ENCODE measurements at places on chromosomes 3 and 15.

DNA sequence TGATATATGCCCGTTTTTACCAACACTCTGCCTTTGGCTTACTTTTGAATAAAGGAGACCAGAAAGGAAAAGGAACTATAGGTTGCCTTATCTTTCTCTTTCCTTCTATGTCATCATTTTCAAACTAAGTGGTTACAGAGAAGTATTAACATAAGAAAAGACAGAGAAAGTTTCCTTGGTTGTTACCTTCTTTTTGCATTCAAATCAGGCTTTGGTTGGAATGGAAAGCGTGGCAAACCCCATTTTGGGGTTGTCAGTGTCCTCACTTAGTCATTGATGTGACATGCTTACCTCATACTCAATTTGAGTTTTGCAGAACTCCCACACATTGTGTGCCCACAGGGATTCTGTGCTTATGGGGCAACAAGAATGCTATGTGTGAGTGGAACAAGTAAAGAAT lies 3.7 kb upstream of the THRB start:
- DNase-seq = no peak

DNA sequence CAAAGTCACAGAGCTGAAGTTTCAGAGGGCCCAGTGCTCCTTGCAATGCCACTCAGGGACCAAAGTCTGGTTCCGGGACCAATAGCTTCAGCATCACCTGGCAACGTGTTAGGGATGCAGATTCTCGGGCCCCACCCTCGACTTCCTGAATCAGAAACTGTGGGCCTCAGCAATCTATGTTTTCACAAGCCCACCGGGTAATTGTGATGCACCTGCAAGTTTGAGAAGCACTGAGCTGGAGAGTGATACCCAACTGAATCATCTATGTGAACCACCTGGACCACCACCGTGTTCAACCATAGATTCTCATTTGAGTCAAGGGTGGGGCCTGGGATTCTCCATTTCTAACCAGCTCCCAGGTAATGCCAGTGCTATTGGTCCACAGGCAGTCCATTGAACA lies 55.7 kb downstream of the CORO2B start:
- no peak for DNase-seq

GRCh38 chr15:69601711-69602504 lies 149.3 kb downstream of the RPLP1 start:
- no peak for DNase-seq

GRCh38 chr3:51243924-51244323 lies 141.2 kb upstream of the MANF start:
- no peak for DNase-seq

GRCh38 chr15:43275740-43276562 lies 9.2 kb upstream of the TGM5 start:
- DNase-seq = no peak

GRCh38 chr3:152331018-152331541 lies 62.4 kb downstream of the MBNL1 start:
- no peak for DNase-seq

GRCh38 chr3:194814878-194815357 lies 129.2 kb downstream of the FAM43A start:
- no peak for DNase-seq

DNA sequence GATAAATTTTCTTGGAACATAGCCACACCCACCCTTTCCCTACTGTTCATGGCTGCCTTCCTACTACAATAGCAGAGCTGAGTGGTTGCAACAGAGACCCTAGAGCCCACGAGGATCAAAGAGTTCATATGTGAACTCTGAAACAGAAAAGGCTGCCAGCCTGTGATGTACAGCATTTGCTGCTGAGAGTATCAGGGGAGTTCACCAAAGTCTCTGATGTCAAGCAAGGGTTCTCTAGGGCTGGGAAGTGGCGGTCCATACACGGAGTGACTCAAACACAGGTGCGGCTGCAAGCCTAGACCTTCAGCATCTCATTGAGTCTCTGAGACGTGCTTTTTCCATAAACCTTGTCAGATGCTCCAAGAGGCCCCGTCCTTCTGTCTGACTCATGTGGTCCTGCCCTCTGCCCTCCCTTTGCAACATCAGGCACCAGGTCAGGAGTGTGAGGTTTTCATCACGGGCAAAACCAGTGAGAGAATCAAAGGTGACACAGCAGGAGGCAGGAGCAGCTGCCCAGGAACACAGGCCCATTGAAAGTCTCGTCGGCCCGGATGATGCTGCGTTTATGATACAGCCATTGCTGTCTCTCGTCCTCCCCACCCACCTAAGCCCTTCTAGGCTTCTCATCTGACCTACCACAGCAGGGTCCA lies 42.9 kb downstream of the PCSK6 start:
- DNase-seq = no peak

DNA sequence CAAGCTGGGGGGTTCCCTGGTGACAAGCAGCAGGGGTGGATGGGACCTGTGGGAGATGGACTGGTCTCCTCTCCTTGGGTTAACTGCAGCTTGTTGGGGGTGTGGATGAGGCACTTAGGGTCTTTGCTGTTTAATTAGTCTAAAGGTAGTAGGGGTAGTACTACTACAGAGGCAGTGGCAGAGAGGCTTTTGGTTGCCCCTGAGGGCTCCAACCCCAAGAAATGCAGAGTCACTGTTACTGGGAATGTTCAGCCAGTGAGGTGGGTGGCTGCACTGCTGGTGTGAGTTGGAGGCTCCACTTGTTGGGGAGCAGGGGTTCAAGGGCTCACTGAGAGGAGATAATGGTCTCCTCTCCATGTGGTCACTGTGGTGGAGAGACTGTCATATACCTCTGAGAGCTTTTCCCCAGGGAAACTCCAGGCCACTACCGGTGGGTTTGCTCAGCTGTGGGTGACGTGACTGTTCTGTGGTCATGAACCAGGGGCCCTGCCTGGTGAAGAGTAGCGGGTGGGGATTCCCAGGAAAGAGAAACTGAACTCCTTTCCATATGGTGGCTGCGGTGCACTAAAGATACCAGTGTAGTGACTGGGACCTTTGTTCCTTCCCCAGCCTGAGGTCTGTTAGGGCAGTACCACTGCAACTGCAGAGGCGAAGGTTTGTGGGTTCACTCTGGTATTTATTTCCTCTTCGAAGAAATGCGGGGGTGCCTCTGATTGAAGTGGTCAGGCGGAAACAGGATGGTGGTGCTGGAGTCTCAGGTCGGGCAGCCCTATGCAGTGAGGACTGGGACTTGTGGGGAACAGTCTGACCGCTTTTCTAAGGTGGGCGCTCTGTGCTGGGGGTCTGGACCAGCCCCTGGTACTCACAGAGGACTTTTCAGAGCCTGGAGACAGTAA lies 68.9 kb upstream of the TNFSF10 start:
- DNase-seq = peak; percentile 69

DNA sequence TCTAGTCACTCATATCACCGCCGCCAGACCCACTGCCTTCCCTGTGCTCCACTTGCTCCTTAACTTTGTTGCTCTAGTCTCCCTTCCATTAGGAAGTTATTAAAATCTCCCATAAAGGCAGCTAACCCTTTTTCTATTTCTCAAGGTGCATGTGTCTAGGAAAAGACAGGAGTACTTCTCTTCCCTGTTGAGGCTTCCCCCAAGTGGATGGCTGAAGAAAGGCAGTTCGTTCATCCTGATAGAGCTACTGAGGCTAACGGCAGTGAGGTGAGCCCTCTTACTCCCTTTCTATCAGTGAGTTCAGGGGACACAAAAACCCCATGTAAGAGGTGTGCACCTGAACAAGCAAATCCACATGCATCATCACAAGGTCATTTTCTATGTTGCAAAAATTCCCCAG lies 397.8 kb downstream of the IGSF11 start:
- DNase-seq = no peak

DNA sequence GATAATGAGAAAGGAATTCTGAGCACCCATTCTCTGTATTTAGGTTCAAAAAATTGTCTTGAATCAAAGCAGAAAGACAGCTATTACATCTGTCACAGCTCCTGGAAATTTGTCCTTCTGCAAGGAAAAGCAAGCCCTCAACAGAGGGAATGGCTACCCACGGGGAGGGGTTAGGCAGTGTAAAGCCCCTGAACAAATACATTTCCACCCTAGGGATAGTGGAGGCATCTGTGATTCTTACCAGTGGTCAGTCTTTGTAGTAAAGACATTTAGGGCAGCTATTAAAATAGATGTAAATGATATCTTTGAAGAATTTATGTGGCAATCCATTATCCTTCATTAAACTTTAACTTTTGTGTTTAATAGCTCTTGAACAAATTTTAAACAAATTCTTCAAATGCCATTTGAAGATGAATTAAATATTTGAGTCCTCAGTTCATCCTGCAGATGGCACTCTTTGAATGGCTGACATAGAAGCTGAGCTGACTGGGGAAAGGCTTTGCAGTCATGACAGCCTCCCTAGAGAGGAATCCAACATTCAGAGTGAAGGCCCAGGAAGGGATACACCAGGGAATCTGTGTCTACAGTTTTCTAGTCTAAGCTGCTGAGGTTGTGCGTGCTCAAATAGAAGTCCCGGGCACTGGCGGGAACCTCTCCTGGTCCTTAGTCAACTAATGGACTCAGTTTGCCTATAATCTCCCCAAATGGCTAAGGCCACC lies 359.7 kb upstream of the ROPN1 start:
- no peak for DNase-seq

DNA sequence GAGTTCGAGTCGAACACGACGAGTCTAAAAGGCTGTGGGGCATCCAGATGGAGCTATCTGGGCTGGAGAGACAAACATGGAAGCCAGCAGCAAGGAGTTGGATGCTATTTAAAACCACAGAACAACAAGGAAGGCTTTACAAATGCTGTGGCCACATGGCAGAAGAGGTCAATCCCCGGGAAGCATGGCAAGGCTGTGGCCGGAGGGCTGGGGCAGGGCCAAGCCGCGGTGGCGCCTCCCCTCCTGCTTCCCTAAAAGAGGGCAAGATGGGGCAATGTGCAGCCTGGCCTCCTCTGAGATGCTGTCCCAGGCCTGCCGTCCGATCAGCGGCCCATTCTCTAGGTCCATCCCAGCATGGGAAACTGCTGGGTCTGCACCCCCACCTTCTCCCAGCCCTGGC lies 139.1 kb downstream of the SRGAP3 start:
- no peak for DNase-seq

- DNase-seq = no peak
Measured at GRCh38 chr3:71078723-71079525, 504.6 kb downstream of the FOXP1 start.

- no peak for DNase-seq
Measured at GRCh38 chr15:43093026-43093425, 12.8 kb downstream of the UBR1 start.

- DNase-seq = no peak
Measured at GRCh38 chr3:62013951-62014350, 359.4 kb downstream of the FEZF2 start.

- no peak for DNase-seq
Measured at GRCh38 chr15:90394748-90395442, 6.9 kb downstream of the IQGAP1 start.

DNA sequence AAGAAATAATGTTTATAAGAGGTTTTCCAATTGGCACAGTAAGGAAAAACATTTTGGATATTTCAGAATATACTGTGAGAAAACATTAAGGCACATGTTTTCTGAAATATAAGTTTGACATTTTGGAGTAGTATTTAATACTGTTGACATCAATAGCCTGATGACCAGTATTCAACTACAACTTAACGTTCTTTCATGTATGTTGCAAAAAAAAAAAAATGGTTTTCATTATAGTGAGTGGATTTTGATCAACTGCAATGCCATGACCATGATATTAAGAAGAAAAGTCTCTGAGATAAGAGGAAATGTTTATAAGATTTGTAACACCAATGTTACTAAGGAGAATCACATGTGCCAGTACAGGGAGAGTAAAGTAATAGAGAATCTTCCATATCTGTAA lies 252.8 kb upstream of the RORA start:
- no peak for DNase-seq

GRCh38 chr3:17555525-17555924 lies 186.9 kb downstream of the TBC1D5 start:
- no peak for DNase-seq

- no peak for DNase-seq
Measured at GRCh38 chr3:33054100-33055092, 42.5 kb downstream of the GLB1 start.

DNA sequence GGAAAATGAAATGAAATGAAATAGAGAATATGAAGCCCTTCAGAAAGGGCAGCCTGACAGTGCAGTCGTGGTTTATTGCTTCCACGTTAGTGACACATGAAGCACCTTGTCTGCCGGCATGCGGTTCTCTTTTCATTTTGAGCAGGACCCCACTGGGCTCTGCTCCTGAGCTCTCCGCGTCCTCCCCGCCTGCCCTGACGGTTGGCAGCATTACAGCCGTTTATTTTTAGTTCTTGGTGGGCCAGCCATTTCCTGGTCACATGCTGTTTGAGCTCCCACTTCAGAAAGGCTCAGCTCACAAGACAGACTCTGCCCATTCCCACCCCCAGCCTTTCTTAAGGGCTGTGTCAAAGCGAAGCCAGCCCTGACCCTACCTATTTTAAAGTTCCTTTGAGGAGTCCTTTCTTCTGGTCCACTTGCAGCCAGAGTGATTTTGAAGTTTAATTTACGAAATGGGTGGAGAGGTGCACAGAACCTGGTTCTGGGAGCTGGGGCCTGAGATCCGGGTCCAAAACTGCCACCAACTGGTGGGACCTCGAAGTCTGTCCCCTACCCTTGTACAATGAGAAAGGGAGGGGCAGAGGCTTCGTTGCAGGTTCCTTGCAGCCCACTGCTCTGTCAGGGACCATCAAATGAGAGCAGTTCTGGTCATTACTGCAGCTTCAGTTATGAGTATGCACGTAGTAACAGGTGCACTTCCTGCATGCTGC lies 60.1 kb downstream of the MGLL start:
- no peak for DNase-seq

DNA sequence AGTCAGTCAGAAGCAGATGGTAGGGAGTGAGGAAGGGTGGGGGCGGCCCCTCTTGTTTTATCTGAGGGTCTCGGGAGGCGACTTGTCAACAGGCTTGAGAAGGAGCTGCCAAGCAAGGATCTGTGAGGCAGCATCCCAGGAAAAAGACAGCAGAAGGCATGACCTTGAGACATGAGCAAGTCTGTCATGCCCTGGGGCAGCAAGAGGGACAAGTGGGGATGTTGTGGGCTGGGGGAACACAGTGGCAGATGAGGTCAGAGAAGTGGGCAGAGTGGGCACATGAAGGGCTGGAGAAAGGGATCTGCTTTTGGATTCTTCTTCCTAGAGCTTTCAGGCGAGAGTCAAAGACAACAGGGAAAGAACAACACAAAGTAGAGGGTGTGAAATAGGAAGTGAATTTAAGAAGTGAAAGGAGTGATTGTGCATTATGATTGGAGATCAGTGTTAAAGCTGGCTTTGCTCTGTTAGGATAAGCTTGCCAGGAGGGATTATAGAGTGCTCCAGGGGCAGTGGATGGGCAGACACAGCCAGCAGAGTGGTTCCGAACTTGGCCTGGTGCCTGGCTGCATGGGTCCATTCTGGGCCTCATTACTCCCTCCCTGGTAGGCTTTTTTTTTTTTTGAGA lies 73.3 kb downstream of the USP13 start:
- DNase-seq = no peak

- peak; percentile 80 for DNase-seq
Measured at GRCh38 chr3:20039765-20040547, at the start of gene KAT2B. KAT2B (plus strand) TSS chr3:20040446; CDS start chr3:20040478, 32 bp downstream.

GRCh38 chr3:16909802-16910201 lies 25.0 kb downstream of the PLCL2 start:
- DNase-seq = no peak
